ENCODE measurements at places on chromosomes 13 and 19. TPM values are rescaled to one million over a fixed set of nuclear protein-coding genes. Genes with fewer than 3 reads are reported as not detected.

GRCh38 chr13:30746791-30747190 is 11.4 kb downstream of the ALOX5AP start:
- H3K4me1 ChIP-seq, result peaks cover 67% of the 10 kb centered on the region
- no peaks in the 10 kb centered on the region for H3K27me3 ChIP-seq
- H3K27ac ChIP-seq, result peak overlapping the region; percentile 59
- H3K4me3 ChIP-seq, result no peak overlapping the region
- no peaks in the 10 kb centered on the region for H3K36me3 ChIP-seq
- DNase-seq, result peak; percentile 76

DNA sequence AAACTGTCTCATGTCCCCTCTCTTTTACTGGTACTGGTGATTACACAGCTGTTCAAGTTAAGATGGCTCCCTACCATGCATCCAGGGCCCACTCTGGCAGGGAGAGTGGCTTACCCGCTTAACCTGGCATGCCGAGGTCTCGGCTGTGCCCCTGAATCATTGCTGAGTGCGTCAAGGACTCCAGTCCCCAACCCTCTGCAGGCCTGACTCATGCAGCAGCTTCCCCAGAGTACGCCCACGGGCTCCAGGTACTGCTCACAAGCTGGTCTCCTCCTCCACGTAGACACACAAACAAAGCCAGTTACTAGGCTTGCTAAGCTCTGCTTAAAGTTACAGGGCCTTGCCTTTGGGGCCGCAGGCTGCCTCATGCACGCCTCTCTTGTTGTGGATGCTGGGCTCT is 447.4 kb downstream of the COG6 start:
- H3K4me3 ChIP-seq, result no peak overlapping the region
- no peaks in the 10 kb centered on the region for H3K27me3 ChIP-seq
- H3K36me3 ChIP-seq, result no peaks in the 10 kb centered on the region
- no peaks in the 10 kb centered on the region for H3K4me1 ChIP-seq
- no peak overlapping the region for H3K27ac ChIP-seq

DNA sequence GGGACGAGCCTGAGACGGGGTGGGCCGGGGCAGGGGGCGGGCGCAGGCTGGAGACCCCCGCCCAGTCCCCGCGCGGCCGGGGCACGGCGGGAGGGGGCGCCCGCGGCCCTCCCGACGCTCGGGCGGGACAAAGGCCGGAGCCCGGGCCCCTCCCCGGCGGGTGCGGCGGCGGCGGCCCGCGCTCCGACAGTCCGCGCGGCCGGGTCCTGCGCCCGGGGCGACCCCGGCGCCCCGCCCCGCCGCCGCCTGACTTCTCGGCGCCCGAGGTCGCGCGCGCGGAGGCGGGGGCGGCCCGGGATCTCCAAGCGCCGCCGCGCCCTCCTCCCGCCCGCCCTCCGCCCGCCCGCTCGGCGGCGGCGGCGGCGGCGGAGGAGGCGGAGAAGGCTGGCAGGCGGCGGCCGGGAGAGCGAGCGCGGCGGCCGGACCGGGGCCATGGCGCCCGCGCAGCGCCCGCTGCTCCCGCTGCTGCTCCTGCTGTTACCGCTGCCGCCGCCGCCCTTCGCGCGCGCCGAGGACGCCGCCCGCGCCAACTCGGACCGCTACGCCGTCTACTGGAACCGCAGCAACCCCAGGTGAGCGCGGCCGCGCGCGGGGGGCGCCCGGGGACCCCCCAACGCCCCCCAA is at the start of gene EFNA2:
TSS of gene EFNA2 (plus strand) at position 137 of the 624 bp plus-strand sequence. CDS start at position 433, 296 bp downstream.
- peaks cover 59% of the 10 kb centered on the region for H3K27me3 ChIP-seq
- H3K36me3 ChIP-seq, result no peaks in the 10 kb centered on the region
- peaks cover 6% of the 10 kb centered on the region for H3K4me1 ChIP-seq
- DNase-seq, result peak; percentile 16
- H3K4me3 ChIP-seq, result peak within 1 kb of the TSS; percentile 40

DNA sequence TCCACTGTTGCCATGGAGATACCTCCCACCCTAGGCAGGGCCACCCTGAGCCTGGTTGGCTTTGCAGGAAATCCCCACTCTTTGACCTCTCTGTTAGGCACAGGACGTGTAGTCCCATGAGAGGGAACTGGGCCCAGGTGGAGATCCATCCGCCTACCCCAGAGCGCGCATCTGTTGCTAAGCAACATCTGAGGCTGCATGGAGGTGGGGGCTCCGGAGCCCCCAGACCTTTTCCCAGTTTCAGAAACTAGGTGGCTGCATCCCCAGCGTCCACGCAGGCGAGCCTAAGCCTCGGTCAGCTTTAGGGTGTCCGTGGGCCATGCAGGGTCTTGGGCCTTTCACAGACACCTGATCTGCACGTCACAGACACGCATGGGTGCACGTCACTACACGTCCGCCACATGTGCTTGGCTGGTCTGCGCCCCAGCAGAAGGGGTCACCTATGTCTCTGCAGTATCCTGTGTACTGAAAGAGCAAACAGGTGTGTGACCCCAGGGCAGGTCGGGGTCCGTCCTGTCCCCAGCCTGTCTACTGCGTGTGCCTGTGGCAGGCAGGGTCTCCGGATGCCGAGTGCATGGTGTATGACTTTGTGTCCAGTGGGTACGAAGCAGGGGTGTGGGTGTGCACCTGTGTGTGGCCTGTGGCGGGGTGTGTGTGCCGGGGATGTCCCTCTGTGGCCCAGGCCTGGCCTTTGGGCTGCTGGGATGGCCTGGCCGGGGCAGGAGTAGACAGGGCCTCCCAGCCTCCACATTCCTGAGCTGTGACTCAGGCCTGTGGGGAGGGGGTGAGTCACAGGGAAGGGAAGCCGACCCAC is 4.1 kb upstream of the CIRBP start:
- DNase-seq, result peak; percentile 77
- H3K27me3 ChIP-seq, result no peaks in the 10 kb centered on the region
- no peak overlapping the region for H3K4me3 ChIP-seq
- peaks cover 41% of the 10 kb centered on the region for H3K4me1 ChIP-seq
- H3K27ac ChIP-seq, result peak overlapping the region; percentile 25
- H3K36me3 ChIP-seq, result no peaks in the 10 kb centered on the region

DNA sequence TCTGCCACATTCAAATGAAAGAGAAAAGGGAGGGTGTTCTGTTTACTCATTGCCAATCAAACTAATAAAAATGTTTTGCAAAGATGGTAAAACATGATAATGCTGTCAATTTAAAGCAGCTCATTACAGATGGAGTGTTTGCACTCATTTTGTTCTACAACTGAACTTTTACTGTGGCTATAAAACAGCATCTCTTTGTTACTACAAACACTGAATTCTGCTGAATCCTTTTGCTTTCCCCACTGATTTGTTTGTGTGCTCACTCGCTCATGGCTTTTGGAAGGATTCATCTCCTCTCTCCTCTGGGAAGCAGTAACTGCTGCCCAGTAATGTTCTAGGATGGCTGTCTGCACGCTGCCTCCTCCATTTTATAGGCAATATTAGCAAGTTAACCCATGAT is 434.5 kb downstream of the PCDH9 start:
- no peaks in the 10 kb centered on the region for H3K36me3 ChIP-seq
- H3K4me3 ChIP-seq, result no peak overlapping the region
- no peaks in the 10 kb centered on the region for H3K27me3 ChIP-seq
- H3K27ac ChIP-seq, result no peak overlapping the region

DNA sequence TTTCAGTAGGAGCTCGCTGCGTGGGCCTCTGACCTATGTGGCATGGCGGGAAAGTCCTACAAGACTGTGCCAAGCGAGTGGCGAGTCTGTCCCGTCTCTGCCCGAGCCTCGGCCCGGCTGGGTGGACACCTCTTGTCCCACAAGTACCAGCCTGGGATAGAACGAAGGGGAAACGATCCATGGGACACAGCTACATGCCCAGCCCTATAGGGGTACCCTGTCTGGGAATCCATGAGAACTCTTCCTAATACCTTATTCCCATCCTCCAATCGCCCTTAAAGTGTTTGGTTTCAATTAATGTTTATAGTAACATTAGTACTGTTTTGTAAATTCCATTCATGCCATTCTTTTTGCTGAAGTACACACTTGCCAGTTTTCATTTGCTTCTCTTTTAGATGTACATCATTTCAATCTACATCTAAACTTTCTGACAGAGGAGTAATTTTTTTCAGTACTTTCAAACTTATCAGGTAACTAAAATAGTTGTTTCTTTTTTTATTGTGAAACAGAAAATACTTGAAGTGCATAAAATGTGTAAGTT is 667 bp upstream of the ZNF790 start:
- peak overlapping the region; percentile 92 for H3K4me3 ChIP-seq
- H3K27ac ChIP-seq, result peak overlapping the region; percentile 89
- no peak for DNase-seq
- H3K36me3 ChIP-seq, result peaks cover 19% of the 10 kb centered on the region
- no peaks in the 10 kb centered on the region for H3K27me3 ChIP-seq

GRCh38 chr19:12660980-12661379 is 5.6 kb downstream of the MAN2B1 start:
- H3K4me1 ChIP-seq, result no peaks in the 10 kb centered on the region
- H3K4me3 ChIP-seq, result no peak overlapping the region
- H3K36me3 ChIP-seq, result peaks cover 51% of the 10 kb centered on the region
- no peak overlapping the region for H3K27ac ChIP-seq
- no peak for DNase-seq
- H3K27me3 ChIP-seq, result no peaks in the 10 kb centered on the region

GRCh38 chr19:50712833-50713232 is 6.8 kb downstream of the SHANK1 start:
- H3K36me3 ChIP-seq, result no peaks in the 10 kb centered on the region
- no peak overlapping the region for H3K4me3 ChIP-seq
- H3K27ac ChIP-seq, result no peak overlapping the region
- H3K27me3 ChIP-seq, result peaks cover 5% of the 10 kb centered on the region
- H3K4me1 ChIP-seq, result no peaks in the 10 kb centered on the region

- no peak overlapping the region for H3K27ac ChIP-seq
- H3K4me1 ChIP-seq, result no peaks in the 10 kb centered on the region
- H3K4me3 ChIP-seq, result no peak overlapping the region
- DNase-seq, result no peak
These were observed 62.8 kb upstream of the EDNRB start for GRCh38 chr13:77981281-77981881.

GRCh38 chr19:58409010-58409790 is 751 bp downstream of the ZNF584 start:
- no peaks in the 10 kb centered on the region for H3K36me3 ChIP-seq
- peak overlapping the region; percentile 32 for H3K27ac ChIP-seq
- no peaks in the 10 kb centered on the region for H3K27me3 ChIP-seq
- no peaks in the 10 kb centered on the region for H3K4me1 ChIP-seq

DNA sequence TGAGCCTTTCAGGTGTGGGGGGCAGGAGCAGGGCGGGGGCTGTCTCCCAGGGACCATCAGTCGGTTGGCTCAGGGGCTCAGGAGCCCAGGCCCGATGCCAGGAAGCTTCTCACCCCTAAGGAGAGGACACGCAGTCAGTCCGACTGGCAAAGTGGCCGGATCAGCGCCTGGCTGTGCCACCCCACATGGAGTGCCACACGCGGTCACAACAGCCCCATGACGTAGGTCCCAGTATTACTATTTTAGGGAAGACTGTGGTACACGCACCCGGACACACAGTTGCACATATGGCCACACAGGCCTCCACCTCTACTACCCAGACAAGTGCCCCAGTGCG is 29.3 kb upstream of the GRTP1 start:
- H3K4me3 ChIP-seq, result peak overlapping the region; percentile 70
- no peaks in the 10 kb centered on the region for H3K36me3 ChIP-seq
- no peaks in the 10 kb centered on the region for H3K4me1 ChIP-seq
- DNase-seq, result no peak
- H3K27me3 ChIP-seq, result no peaks in the 10 kb centered on the region

DNA sequence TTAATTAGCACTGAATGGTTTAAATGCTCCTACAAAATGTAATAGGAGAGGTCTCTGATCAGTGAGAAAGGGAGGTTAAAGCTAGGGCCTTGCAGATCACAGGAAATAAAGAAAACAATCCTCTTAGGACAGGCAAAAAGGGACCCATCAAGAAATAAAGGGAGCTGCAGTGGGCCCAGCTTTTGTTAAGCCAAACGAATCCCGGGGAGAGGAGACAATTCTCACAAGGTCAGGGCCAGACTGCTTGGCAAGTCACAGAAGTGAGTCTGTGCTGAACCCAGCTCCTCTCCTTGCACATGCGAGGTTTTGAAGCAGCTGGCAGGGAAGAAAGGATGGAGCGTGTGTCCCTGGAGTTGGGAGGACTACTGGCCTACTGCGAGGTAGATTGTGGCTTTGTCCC is 285.8 kb downstream of the COG6 start:
- peaks cover 10% of the 10 kb centered on the region for H3K4me1 ChIP-seq
- no peaks in the 10 kb centered on the region for H3K36me3 ChIP-seq
- DNase-seq, result no peak
- H3K4me3 ChIP-seq, result no peak overlapping the region
- no peak overlapping the region for H3K27ac ChIP-seq

DNA sequence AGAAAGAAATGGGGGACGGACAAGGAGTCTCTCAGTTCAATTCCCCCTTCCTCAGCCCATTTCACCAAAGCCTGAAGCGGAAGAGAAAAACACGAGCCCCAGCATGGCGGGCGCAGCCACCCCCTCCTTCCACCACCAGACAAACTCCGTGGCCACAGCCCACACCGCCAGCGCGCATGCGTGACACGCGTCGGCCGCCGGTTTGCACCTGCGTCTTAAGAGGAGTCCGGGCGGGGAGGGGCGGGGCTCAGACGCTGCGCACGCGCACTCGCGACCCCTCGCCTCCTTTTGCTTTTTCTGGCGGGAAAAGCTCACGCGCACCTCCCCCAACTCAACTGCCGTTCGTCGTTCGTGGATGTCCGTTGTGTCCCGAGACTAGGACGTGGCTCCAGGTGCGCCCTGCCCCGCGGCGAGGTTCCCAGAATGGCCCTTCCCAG is at the start of gene KASH5:
TSS of gene KASH5 (plus strand) at position 314 of the 437 bp plus-strand sequence. CDS start 2,635 bp downstream, outside the sequence.
- H3K27ac ChIP-seq, result no peak within 1 kb of the TSS
- H3K4me3 ChIP-seq, result no peak within 1 kb of the TSS
- no peaks in the 10 kb centered on the region for H3K36me3 ChIP-seq
- DNase-seq, result no peak
- H3K27me3 ChIP-seq, result no peaks in the 10 kb centered on the region

- no peaks in the 10 kb centered on the region for H3K27me3 ChIP-seq
- no peaks in the 10 kb centered on the region for H3K36me3 ChIP-seq
- no peak overlapping the region for H3K27ac ChIP-seq
- DNase-seq, result no peak
These were observed 9.6 kb upstream of the GARRE1 start for GRCh38 chr19:34244611-34245299.

Gene TJP3
- total RNA-seq, result not detected

Gene IGFLR1
- total RNA-seq, result 10.3 TPM

Gene UGGT2
- total RNA-seq, result 34.6 TPM

Gene SMIM17
- 0.55 TPM for total RNA-seq

Gene HTR2A
- 0.02 TPM for total RNA-seq

Gene SKA3
- 77.0 TPM for total RNA-seq

Gene FLT1
- total RNA-seq, result 0.25 TPM

Gene GPR4
- 0.14 TPM for total RNA-seq
